ENCODE measurements at places on chromosomes 5 and 9.
A peak's percentile ranks its signal among the peaks of the same experiment; 100 is the strongest.

DNA sequence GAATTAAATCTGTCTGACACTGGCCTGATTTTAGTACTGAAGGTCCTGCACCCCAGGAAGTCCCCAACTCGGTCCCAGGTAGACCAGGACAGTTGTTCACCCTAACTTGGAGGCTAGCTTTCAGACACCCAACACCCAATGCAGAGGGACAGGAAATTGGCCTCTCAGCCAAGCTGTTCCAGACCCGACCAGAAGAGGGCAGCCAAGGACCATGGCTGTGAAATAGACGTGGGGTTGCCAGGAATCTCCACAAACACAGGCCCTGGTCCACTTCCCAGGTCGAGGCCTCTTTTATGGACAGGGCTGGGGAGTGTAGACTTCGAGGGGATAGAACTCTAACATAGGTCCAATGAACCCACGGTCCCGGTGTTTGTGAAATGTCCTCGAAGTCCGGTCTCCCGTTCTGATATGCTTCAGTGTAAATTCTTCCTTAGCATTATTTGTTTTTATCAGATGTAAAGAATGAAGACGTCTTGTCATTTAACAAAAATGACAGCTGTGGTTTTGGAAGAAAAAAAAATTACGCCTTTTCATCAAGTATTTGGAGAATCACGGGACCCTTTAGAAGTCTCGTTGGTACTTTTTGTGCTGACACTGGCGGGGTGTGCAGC is 260.3 kb upstream of the ADAMTS16 start:
- DNase-seq, result peak; percentile 10

- DNase-seq, result no peak
Measured at GRCh38 chr9:38008168-38009034, 60.6 kb downstream of the SHB start.

GRCh38 chr9:20684875-20685696 is 1.0 kb downstream of the FOCAD start:
- DNase-seq, result no peak

- no peak for DNase-seq
Measured at GRCh38 chr9:75669721-75670120, 220.8 kb upstream of the PCSK5 start.

DNA sequence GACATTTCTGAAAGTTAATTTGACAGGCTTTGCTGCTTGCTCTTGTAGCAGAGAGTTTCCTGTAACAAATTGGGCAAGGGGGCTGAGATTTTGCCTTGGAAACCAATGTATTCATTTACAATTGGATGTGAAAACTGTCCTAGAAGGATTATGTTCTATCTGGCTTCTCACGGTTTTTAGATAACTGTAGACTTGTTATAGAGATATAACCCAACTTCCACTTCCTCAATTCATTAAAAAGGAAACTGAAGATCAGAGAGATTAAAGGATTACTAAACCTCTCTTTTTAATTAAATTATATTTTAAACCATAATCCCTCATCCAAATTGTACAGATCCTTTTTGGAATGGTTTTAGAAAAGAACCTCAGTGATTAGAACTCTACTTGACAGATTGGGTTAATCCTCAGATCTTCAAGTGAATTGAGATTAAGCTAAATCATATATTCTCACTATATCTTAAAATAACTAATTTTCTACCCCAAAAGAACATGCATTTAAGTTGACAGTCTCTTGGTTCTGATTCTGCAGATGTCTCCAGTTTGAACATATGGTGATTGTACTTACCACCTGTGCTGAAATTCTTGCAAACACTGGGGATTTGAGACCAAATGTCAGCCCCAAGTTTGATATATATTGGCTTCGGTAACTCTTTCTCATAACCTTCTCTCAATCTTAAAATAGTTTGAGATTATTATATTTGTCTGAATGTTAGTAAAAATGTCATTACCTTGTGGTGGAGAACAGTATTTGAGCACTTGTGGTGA is 130.1 kb upstream of the C9orf72 start:
- DNase-seq, result no peak

DNA sequence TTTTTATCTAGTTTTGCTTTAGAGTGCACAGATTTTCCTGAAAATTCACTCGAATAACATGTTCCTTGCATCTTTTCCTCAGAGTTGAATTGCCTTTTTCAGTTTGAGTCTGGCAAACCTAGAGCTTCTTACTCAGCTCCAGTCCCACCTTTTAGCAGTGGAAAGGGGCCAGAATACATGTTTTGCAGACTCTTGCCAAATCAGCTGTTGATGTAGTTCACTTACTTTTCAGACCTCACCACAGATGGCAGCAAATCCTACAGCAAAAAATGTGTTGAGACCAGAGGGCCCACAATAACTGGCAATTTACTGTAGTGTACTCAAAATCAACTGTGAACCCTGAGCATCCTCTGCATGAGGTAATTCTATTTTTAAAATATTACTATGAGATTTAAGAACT is 545.2 kb upstream of the ACO1 start:
- no peak for DNase-seq

DNA sequence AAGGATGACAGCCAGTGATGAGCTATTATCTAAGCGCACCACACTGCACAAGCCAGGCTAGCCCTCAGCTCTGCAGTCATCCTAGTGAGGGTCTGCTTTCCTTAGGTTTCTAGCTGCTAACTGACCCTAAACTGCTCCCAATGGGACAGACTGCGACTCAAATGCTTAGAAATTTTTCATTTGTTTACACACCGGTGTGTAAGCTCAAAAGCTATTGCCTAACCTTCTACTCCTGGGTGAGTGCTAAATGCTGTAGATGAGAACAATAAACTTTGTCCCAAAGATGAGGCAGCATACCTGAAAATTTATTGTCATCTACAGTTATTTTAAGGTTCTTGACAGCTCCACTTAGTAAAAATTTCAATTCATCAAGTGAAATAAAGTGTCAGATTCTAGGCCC is 311.4 kb downstream of the TMEM167A start:
- DNase-seq, result no peak

- DNase-seq, result no peak
Measured at GRCh38 chr5:79687889-79688288, 1.7 kb upstream of the CMYA5 start.

GRCh38 chr9:9284201-9284600 is 1328.6 kb downstream of the PTPRD start:
- no peak for DNase-seq

DNA sequence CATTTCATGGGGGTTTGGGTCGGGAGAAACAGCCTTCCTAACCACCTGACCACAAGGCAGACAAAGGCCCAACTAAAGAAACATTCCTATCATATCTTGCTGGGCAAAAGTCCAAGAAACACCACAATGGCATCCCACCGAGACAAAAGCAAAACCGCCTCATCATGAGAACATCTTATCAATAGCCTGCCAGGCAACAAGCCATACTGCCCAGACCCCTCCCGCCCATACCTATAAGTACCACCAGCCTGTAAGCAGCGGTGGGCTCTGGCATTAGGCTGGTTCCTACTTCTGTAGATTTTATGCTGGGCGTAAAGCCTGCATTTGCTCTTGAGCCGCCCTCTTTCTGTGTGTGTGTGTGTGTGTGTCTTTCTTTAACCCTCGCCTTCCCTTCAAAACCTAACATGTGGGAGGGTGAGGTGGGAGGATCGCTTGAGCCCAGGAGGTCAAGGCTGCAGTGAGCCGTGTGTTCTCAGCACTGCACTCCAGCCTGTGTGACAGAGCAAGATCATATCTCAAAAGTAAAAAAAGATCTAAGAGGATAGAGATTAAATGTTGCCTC is 56.9 kb downstream of the PDE6A start:
- DNase-seq, result no peak

- peak; percentile 16 for DNase-seq
Measured at GRCh38 chr5:73205305-73205704, 32.3 kb downstream of the TMEM174 start.

GRCh38 chr5:156540491-156540890 is 213.5 kb downstream of the SGCD start:
- DNase-seq, result no peak

DNA sequence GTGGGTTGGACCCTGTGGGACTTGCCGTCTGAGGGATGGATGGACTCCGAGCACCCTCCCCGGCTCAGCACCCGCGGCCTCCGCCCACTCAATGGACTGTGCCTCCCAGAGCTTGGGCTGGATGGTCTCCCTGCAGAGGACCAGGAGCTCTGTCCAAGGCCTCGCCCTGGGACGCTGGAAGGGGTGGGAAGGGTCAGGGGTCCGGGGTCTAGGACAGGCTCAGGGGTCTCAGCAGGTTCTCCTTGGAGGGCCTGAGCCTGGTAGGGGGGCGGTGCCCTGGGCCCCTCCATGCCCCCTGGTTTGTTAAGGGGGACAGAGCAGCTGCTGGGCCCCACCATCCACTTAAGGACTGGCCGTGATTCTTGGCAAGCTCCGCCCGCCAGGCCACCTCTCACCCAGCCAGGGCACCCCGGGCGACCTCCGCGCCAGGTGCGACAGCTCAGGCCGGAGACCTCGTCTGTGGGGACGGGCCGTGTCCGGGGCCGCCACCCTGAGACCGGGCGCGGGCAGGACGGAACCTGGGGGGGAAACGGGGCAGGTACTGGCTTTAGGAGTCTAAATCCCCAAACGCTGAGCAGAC is 29.2 kb downstream of the EXOC3 start:
- DNase-seq, result no peak

GRCh38 chr5:77849308-77849900 is 73.3 kb upstream of the TBCA start:
- DNase-seq, result no peak

DNA sequence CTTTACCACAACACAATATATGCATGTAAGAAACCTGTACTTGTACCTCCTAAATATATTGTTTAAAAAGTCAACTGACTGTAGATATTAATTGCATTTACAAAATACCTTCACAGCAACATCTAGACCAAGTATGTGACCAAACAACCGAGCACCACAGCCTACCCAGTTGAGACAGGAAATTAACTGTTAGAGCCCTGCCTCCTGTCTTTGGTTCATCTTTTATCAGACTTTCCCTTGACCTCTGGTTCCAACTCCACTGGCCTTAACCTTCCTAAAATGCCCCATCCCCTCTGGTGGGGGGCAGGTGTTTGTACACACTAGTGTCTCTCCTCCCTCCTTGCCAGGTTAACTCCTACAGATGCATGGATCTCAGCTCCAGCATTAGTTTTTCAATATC is 155.0 kb upstream of the PANK3 start:
- no peak for DNase-seq

GRCh38 chr5:113823696-113824095 is 310.2 kb downstream of the YTHDC2 start:
- DNase-seq, result no peak

DNA sequence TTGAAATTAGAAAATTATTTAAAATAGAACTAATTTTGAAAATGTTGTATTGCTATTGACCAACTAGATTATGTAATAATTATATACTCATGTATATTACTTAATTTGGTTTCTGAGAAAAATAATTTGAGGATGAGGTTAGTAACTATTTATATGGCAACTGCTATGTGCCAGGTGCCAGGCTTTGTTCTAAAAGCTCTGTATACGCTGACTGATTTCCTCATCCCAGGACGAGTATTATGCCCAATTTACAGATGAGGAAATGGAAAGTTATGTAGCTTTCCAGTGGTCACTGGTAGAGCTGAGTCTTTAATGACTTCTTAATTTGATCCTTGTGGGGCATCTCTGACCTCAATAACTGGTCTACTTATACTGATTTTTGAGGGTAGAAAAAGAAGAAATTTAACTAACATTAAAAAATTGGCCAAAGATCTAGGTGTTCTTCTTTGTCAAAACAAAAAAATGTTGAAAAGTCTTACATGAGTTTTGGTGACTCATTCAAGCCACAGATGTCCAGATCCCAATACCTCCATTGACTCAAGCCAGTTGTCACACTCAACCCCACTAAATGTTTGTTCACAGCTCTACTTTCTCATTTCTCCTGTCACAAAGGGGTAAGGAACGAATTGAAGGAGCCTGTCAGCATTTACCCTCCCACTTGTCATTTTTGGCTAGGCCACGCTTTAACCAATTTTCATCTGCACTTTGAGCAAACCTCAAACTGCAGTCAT is 228.1 kb upstream of the MEF2C start:
- no peak for DNase-seq

DNA sequence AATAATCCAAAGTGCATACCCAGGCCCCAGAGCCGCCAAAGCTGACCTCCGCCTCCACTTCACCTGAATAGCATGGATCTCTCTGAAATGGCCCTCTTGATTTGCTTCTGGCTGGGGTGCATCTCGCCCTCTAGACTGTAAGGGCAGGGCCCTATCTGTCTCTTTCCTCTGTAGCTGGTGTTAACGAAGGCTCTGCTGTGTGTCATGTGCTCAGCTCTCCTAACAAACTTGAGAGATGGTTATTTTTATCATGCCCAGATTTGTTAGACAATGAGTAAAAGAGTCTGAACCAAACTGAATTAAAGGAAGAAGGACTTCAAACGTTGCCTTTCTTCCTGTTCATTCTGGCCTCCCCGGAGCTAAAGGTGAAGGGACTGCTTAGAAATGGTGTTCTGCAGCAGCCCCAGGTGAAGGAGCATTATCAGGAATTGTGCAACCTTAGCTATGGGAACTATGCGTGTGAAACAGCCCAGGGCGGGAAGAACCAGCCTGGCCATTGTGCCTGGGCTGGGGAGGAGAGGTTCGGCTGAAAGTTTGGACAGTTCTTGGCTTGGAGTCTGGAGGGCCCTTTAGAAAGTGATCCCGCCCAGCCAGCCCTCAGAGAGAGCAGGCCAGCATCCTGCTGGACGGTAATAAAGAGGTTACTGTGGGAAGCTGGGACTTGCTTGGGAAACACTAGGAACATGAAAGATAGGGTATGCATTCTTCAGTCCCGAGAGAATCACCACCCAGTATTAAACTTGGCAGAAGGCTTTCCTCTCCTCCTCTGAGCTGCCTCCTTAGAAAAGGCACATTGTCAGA is 73.5 kb downstream of the WWC1 start:
- DNase-seq, result no peak

DNA sequence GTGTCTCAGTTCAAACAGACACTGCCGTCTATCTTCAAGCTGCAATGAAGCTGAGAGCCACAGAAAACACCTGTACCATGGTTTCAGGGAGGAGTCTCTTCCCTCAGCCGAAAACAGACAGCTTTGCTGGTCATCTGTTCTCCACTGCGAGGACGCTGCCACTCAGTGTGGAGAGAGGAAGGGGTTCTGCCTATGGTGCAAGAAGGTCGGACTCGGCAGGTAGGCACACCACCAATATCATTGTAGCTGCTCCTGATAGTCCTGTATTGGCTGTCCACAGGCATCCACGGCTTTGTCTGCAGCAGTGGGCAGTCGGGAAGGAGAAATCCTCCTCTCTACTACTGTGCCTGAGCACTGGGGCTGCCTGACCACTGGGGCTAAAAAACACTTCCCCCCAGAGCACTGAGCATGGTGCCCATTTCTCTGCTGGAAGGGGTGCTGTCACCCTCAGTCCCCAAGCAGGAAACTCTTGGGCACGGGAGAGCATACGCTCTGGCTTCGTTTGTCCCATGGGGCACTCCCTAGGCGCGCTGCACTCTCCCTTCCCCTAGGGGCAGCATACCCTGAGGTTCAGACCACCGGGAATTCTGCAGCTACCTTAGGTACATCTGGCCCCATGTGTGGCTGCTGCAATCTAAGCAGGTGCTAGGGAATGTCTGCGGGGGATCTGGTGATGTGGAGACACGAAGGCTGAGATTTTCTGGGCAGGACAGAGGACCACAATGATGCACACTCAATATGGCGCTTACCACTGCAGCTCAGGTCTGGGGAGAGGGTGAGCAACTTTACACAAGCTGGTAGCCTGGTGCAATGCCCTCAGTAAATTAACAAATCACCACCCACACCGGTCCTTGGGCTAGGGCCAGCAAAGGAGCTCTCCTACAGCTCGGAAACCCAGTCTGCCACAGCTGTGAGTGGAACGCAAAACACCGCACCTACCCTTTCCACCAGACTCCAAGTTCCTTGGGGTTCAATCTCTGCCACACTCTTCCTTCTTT is 880.9 kb upstream of the SEMA6A start:
- DNase-seq, result peak; percentile 5

- DNase-seq, result no peak
Measured at GRCh38 chr9:106745457-106745856, 117.5 kb upstream of the ZNF462 start.
